ENCODE measurements at places on chromosomes 6 and 20. TPM values are rescaled to one million over a fixed set of nuclear protein-coding genes. Genes with fewer than 3 reads are reported as not detected.

The SLC22A2 gene
- total RNA-seq, result not detected

The BAG2 gene
- 25.5 TPM for total RNA-seq

GRCh38 chr6:112017169-112017568 lies 36.7 kb upstream of the CCN6 start:
- no peaks in the 10 kb centered on the region for H3K27me3 ChIP-seq
- H3K4me3 ChIP-seq, result no peak overlapping the region

- H3K36me3 ChIP-seq, result no peaks in the 10 kb centered on the region
- DNase-seq, result no peak
- H3K4me1 ChIP-seq, result no peaks in the 10 kb centered on the region
- no peak overlapping the region for H3K27ac ChIP-seq
Measured at GRCh38 chr6:68679399-68679798, 44.3 kb downstream of the ADGRB3 start.

DNA sequence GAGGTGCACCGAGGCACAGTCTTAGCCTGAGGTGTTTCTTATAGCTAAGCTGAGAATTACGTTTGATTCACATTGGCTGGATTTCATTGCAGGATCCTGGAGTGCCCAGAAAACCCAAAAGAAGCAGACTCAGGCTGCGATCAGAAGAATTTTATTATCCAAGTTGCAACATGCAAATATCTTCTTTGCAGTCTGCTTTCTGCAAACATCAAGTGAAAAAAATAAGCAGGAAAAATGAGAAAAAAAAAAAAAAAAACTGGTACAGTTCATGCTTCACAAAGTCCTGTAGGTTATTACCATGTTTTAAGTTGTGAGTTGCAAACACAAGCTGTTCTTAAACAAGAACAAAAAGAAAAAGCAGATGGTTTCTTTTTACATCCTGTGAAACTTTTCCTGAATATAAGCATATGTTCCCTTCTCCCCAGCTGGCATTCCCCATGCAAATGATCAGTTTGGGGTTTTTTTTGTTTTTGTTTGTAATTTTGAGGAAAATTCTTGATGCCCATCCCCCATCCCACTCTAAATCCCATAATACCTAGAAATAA lies 349.0 kb downstream of the CBLN4 start:
- H3K4me3 ChIP-seq, result no peak overlapping the region
- no peak overlapping the region for H3K27ac ChIP-seq
- no peaks in the 10 kb centered on the region for H3K4me1 ChIP-seq
- H3K27me3 ChIP-seq, result no peaks in the 10 kb centered on the region
- H3K36me3 ChIP-seq, result no peaks in the 10 kb centered on the region

GRCh38 chr6:91802431-91802830 lies 1215.6 kb upstream of the MAP3K7 start:
- no peaks in the 10 kb centered on the region for H3K27me3 ChIP-seq
- H3K27ac ChIP-seq, result no peak overlapping the region
- no peak overlapping the region for H3K4me3 ChIP-seq
- no peaks in the 10 kb centered on the region for H3K36me3 ChIP-seq

Measured in HFFc6 (cell line).